HTR-8/SVneo (cell line): ENCODE measurements at places on chromosomes 13 and 19.

- no peak for DNase-seq
Observed at GRCh38 chr19:31532034-31532433, 182.8 kb upstream of the TSHZ3 start.

- DNase-seq = no peak
Observed at GRCh38 chr13:47798194-47798593, 202.9 kb downstream of the SUCLA2 start.

DNA sequence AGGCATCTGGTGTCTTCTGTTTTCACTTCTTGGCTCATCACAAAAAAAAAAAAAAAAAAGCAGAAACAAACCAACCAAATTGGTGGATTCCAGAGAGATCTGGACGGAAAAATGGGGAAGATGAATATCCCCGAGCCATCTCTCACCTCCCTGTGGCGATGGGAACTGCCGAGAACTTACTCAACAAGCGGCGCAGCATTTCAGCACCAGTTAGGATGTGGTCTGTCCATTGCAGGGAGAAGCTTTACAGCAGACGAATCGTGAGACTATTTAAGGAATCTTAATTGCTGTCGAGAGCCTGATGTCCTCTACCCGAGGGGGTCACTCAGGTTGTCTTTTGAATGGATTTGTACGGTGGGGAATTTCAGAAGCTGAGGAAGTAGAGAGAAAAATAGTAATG is 17.3 kb upstream of the KDM4B start:
- no peak for DNase-seq

DNA sequence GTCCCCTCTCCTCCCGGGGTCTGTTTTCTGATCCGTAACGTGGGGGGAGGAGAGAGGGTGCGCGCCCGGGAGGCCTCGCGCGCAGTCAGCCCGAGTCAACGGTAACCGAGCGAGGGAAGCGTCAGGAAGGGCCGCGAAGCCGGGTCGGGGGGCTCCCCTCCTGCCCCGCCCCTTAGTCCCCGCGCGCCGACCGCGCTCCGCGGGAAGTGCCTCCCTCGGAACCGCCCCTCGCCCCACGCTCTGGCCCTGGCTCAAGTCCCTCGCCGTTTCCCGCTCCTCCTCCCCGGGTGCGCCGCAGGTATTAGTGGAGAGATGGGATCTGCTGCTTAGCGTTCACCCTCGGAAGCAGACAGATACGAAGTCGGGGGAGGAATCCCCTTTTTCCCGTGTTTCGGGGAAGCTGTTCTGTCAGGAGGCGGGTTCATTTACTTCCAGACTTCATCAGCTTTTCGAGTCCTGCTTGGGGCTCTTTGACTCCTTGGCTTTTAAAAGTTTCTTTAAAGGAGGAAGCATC is 770 bp downstream of the HNRNPM start:
- no peak for DNase-seq

- DNase-seq = no peak
Observed at GRCh38 chr19:38384209-38385027, 3.4 kb downstream of the GGN start.

DNA sequence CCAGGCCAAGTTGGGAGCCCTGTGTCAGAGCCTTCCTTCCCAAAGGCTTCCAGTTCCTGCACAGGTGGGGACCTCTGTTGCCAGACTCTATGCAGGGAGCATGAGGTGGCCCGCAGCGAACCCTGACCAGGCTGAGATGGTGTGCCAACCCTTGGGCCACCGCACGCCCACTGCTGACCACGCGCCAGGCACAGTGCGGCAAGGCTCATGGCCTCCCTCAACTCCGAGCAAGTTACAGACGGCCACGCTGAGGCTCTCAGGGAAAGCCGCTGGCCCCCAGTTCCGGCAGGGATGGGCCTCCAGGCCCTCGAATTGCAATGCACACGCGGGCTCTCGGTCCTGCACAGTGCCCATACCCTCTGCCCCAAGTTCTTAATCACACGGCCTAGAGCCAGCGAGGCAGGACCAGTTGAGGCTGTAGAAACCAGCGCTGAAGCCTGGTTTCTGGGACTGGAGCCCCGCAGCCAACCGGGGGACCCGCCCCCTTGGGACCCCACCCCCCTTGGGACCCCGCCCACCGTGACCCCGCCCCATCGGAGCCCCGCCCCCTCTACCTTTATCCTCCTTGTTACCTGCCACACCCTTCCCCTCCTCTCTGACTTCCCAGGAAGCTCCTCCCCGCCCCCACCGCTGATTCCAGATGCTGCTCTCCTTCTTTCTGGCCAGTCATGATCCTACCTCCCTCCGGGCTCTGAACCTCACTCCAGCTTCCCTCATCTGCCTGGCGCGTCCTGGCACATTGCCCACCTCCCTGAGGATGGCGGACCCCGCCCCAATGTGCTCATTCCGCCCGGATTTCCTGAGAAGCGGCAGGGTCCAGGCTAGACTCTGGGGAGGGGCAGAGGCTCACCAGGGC is 6.0 kb downstream of the PEX11G start:
- no peak for DNase-seq

DNA sequence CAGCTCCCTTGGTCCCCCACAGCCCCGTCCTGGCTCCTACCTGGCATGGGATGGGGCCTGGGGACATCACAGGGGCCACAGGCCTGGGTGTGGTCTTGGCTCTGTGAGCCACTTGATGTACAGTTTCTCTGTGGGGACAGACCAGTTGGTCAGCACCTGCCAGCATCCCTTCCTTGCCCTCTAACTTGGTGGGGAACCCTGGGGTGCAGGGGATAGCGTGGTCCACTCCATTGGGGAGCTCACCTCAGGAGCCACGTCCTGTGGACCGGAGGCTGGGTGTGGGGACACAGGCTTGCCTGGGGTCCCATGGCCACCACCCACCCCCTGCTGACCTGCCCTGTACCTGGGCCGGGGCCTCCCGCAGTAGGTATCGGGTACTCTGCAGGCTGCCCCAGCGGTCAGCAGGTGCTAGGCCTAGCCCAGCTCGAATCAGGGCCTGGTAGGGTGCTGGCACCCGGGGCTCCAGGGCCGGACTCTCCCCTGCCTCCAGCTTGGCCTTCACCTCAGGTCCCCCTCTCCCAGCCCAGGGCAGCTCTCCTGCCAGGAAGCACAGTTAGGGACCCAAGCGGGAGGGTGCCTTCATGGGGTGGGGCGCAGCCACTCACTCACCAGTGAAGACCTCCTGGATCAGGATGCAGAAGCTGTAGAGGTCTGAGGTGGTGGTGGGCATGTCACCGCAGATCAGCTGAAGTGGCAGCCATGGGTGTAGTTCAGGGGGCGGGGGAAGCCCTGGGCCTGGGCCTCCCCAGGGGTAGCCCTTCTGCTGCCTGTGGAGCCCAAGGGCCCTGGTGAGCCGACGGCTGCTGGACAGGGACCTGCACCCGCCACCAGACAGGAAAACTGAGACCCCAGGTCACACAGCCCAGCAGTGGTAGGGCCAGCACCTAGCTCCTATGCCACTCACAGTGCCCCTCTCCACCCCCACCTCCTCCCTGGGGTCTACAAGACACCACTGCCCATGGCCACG is 14.9 kb downstream of the ARHGAP33 start:
- DNase-seq = no peak

DNA sequence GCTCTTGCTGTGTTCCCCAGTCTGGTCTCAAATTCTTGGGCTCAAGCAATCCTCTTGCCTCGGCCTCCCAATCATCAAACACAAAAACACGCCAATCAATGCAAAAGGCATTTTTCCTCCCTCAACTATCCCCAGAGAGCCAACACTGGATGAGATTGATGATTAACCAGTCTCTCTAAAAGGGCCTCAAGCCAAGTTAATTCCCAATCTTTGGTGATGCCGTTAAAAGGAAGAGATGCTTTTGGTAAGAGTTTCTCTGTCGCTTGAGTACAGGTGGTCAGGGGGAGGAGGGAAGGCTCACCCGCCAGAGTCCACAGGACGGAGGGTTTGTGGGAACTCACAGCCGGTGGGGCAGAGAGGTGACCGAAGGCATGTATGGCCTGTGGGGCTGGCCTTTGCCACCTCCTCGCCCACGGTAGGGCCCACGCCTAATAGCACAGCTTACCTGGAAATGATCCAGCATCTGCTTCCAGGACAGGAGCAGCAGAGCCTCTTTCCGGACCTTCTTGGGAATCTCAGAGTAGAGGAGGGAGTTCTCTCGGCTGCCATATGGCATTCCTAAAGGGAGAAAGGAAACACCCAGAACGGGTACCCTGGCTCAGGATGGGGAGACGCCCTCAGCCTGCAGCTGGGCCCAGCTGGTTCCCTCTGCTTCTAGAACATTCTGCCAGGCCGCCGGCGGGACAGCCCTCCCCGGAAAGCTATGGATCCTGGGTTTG is 18.1 kb downstream of the DPP9 start:
- DNase-seq = no peak

- peak; percentile 97 for DNase-seq
Observed at GRCh38 chr19:12139885-12140544, at the start of gene ZNF20. ZNF20 (minus strand) TSS chr19:12140350; CDS start chr19:12140182, 168 bp downstream.
